NCI-H1694 treated with DMSO at 0.1 percent for 48 hours (cell line): ENCODE measurements at places on chromosomes 11 and 22.
A peak's percentile ranks its signal among the peaks of the same experiment; 100 is the strongest.

DNA sequence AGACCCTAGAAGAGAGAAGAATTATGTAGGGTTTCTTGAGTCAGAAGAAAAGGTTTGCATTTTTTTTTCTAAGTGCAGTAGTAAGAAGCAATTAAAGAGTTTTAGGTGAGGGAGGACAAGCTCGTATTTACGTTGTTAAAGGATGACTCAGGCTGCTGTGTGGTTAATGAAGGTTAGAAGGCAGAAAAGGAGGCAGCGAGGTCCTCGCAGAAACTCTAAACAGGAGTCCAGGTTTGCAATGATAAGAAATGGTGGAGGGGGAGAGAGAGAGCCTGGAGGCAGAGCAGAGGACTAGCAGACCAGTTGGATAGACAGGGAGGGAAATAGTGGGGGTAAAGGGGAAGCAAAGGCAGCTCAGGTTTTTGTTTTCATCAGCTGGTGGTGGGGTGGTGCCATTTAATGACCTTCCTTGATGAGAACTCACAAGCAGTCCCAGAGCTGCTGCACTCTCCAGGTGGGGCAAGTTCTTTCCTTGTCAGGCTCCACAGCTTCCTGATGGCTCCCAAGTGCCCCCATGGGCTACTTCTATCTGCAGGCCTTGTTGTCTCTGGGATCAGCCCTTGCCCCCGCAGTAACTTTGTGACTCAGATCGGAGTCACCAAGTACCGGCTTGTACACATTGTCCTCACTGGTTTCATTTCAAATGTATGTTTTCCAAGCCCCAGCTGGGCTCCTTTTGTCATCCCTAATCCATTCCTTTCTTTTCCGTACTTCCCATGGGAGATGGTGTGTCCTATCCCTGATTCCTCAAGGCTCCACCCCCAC, 8.3 kb upstream of the INSC start:
- no peak for DNase-seq

GRCh38 chr11:120635136-120635810, 123.7 kb downstream of the GRIK4 start:
- DNase-seq = no peak

- no peak for DNase-seq
Observed at GRCh38 chr22:47476231-47476630, 713.8 kb downstream of the TBC1D22A start.

DNA sequence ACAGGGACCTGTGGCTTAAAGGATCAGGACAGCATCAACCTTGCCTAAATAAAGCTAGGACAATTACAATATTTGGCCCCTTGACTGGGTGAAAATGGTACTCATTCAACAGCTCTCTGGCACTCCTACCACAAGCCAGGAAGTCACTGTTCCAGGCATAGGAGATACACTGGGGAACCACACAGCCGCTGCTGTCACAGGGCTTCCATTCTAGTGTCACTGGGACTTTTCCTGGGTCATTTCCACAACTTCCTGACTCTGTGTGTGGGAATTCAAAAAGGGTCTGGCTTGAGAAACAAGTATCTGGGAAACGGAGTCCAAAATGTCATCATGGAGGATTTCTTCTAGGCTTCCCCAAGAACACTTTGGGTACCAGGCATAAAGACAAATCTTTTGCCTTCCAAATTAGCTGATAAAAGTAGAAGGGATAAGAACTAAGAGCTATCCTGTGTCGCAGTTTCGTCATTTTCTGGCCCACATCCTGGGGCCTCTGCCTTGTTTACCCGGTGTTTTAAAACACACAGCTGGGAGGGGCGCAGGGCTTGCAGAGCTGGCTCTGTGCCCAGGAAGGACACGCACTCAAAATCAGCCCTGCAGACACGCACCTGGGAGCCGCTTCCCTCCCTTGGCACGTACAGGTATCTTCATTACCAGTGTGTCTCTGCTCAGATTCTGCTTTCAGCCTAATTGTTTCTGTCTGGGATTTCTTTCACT, 38.0 kb downstream of the TMEM45B start:
- no peak for DNase-seq

GRCh38 chr22:31093086-31093850, 12.2 kb downstream of the SMTN start:
- no peak for DNase-seq

DNA sequence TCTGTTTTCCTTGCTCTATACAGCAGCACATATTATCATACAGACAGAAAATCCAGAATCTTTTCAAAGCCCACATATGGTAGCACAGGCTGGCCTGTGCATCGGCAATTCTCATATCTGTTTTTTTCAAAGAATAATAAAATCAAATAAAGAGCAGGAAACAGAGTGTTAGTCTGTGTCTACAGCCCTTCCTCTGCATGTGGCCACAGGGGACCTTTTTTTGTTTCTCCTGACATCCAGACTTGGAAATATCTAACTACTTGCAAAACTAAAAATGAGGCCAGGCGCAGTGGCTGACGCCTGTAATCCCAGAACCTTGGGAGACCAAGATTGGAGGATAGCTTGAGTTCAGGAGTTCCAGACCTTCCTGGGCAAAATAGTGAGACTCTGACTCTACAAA, 20.3 kb downstream of the LAYN start:
- no peak for DNase-seq

GRCh38 chr11:45166604-45166897, 20.1 kb downstream of the PRDM11 start:
- no peak for DNase-seq

GRCh38 chr11:112922606-112923005, 38.6 kb upstream of the NCAM1 start:
- DNase-seq = no peak

GRCh38 chr22:17484608-17485007, 78.7 kb upstream of the SLC25A18 start:
- DNase-seq = no peak

- DNase-seq = no peak
Observed at GRCh38 chr11:46347637-46348311, 511 bp downstream of the DGKZ start.

DNA sequence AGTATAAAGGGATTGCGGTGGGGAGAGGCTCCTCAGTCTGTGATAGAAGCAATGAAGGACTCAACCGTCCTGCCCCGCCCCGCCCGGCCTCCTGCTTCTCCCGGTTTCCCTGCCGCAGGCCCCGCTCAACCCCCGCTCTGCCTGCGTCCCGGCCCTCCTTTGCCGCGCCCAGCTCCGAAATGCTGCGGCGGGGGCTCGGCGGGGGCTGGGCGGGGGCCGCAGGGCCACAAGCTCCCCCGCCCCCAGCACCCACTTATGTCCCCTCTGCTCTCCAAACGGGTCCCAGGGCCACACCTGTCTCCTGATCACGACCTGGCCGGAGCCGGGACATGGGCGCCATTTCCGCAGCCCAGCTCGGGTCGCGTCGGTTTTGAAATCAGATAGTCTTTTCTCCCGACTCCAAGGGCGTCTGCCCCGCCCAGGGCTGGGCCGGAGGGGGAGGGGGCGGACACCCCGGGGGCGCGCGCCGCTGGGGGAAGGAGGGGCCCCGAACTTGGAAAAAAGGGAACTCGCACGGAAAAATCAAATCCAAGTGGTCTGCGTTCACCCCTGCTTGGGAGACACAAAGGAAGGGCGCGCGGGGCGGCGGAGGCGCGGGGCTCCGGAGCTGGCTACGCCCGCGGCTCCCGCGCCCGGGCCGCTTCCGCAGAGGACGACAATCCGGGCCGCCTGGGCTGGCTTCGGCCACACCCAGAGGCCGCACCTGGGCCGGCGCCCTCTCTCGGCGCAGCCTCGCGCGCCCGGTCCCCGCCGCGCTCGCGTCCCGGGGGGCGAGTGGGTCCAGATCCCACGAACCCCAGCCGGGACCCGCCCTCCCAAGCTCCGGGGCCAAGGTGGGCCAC, 70.6 kb upstream of the EP300 start:
- peak; percentile 34 for DNase-seq

DNA sequence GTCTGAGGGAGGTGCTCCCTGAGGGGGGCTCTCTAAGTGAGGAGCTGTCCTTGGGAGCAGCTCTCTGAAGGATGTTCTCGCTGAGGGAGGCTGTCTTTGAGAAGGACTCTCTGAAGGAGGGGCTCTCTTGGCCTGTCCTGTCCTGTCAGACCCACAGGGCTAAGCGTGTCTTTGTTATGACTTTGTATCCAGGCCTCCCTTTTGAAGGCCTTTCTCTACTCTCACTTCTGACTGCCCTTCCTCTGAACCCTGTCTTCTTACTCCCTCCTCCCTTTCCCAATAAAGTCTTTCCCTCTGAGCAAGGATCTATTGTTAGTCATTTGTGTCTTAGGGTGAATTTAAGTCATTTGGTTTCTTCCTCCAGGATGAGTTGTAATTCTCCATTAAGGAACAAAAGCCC, 330.1 kb upstream of the PLET1 start:
- DNase-seq = no peak

DNA sequence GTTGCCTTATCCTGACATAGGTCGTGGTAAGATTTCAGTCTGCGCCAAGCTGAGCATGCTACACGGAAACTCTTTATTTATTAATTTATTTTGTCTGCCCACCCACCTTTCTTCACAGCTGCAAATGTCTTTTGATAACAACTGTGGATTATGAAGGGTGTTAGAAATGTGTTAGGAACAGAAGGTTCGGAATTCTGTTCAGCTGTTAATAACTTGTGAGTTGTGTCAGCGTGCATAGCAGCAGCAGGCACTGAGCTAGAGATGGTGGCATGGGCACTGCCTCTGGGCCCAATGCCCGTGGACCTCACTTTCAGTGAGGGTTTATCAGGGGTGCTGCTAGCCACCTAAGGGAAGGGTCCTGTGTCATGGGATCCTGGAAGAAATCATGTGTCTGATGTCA, 162.5 kb upstream of the NTM start:
- DNase-seq = no peak

DNA sequence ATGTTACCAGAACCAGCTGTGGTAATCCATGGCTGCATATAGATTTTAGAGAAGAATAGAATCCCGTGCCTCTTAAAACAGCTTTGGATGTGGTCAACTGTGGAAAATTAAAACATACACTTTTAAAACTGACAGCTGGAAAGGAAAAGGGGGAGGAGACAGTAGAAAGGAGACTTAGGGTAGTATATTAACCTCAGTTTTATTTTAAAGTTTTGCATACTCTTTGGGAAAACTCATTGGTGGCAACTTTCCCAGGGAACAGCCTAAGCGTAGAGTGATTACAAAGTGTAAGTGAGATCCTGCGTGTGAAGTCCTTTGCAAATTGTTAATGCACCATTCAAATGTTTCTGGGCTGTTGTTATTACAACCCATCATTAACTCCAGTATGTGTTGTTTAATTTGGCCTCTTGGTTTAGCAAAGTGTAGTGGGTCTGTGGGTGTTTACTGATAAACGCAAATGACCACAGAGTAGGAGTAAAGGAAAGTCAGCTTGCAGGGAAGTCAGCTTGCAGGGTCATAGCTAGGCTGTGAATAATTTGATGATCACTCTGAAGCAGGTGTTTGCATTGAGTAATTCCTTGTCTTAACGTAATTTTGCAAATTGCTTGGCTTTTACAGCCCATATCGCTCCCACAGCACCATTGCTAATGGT, 88.0 kb upstream of the DBX1 start:
- no peak for DNase-seq

GRCh38 chr11:42647993-42648392, 663.8 kb upstream of the API5 start:
- no peak for DNase-seq

DNA sequence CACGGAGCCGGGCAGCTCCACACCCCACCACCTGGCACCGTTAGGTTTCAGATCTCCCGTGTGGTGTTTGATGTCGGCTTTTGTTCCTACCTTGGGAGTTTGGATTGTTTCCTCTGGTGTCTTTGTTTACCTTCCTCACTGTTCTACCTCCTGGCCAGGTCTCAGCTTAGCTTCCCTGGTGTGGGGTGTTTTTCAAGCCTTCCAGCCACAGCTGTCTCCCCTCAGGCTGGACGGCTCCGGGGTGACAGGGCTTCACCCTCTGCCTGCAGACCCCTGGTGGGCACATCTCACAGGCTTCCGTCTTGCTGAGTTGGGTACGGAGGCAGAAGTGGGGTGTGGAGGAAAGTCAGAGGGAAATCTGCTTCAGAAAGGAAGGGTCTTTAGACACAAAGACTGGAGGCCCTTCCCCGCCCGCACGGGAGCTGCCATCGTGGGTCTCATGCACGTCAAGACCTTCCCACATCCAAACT, 59.6 kb upstream of the EMID1 start:
- DNase-seq = no peak

GRCh38 chr11:22543261-22543660, 82.4 kb downstream of the FANCF start:
- peak; percentile 11 for DNase-seq

GRCh38 chr11:123302751-123303195, 107.7 kb upstream of the CLMP start:
- no peak for DNase-seq

GRCh38 chr11:101096036-101096704, 33.4 kb downstream of the PGR start:
- DNase-seq = no peak

DNA sequence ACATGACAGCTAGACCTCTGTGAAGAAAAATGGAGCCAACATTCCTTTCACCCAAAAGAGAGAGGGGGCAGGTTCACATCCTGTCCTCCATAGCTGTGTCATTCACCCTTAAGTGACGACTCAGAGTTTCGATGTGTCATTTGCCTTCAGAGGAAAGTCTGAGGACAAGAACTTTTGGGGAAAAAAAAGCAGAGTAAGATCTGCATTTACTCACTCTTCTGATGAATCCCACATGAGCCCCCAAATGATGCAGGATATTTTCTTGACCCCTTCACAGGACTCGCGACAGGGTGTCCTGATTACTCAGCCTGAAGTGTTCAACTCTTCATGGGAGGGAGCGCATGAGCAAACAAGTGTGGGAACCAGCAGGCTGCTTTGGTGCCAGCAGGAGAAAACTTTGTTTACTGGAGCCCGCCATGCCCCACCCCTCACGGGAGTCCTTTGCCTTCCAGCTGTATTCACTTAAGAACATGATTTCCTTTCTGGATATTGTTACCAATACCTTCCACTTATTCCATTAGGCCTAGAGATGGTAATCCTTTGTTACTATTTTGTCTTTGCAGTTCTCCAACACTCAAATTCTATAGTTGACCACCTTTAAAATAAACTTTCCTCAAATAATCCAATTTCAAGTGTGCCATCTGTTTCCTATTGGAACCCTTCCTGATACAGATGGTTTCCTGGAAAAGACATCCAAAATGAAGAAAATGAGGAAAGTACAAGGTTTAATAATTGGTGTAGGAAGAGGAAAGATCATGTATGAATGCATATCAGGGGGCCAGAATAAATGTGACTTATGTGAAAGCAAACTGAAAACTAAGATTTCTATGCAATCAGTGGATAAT, 729.8 kb downstream of the FAM181B start:
- DNase-seq = no peak

GRCh38 chr11:13316528-13316961, 39.0 kb downstream of the BMAL1 start:
- DNase-seq = no peak

DNA sequence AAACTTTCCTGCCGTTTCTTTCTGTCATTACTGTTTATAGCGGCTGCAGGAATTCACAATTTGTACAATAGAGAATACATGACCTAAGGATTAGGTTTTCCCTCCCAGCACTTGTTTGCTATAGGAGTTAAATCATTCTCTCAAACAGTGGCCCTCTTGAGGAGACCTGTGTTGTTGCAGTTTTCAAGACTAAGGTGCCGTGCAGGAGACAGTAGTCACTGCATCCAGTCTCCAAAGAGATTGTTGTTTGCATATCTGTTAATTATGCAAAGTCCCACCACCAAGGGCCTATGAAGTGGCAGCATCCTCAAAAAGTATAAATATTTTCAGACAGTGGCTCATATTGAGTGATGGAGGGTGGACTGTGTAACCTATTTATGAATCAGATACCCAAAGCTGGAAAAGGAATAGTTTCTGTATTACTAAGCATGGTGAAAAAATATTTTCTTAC, 2.3 kb downstream of the PRSS23 start:
- DNase-seq = peak; percentile 6

GRCh38 chr11:3855808-3856491, 486 bp downstream of the STIM1 start:
- no peak for DNase-seq
